ENCODE measurements at places on chromosomes 3 and 15. TPM values are rescaled to one million over a fixed set of nuclear protein-coding genes. Genes with fewer than 3 reads are reported as not detected.
A peak's percentile ranks its signal among the peaks of the same experiment; 100 is the strongest.

GLDN gene
- 7.3 TPM for total RNA-seq

ARF4 gene
- 120 TPM for total RNA-seq

NPRL2 gene
- 17.4 TPM for total RNA-seq

EIF4A2 gene
- total RNA-seq: 592 TPM

BTLA gene
- total RNA-seq: 0.98 TPM

HAUS2 gene
- total RNA-seq: 42.1 TPM

LRTM1 gene
- total RNA-seq: not detected

PROS1 gene
- total RNA-seq: 74.4 TPM

DNA sequence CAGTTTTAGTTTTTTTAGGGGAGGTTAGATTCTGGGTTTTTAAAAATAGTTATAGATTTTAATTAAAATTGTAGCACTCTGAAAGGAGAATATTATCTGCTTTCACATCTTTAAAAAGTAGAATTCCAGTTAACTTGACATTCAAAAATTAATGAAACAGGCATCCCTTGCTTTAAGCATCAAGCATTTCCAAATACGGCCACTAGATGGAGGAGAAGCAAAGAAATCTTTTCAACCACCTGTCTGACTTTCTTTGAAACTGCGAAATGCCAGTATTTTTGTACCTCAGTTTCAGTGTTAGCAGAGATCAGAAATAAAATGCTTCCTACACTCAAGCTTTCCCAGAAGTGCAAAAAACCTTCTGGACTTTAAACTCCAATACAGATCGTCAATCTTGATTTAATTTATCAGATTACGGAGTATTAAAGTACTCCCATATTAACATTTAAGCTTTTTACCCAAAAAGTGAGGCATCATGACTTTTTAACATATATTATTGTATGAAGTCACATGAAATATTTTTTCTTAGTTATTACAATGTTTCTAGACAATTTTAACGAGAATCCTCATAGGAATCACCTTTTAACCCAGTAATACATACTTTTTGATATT is 153.3 kb downstream of the P3H2 start:
- no peaks in the 10 kb centered on the region for H3K4me1 ChIP-seq
- H3K27me3 ChIP-seq: no peaks in the 10 kb centered on the region
- DNase-seq: no peak
- no peak overlapping the region for H3K4me3 ChIP-seq
- no peak overlapping the region for H3K27ac ChIP-seq
- no peaks in the 10 kb centered on the region for H3K36me3 ChIP-seq

GRCh38 chr3:177465257-177465642 is 268.0 kb upstream of the TBL1XR1 start:
- H3K4me3 ChIP-seq: no peak overlapping the region
- no peak for DNase-seq
- H3K36me3 ChIP-seq: no peaks in the 10 kb centered on the region
- no peaks in the 10 kb centered on the region for H3K4me1 ChIP-seq
- no peak overlapping the region for H3K27ac ChIP-seq

DNA sequence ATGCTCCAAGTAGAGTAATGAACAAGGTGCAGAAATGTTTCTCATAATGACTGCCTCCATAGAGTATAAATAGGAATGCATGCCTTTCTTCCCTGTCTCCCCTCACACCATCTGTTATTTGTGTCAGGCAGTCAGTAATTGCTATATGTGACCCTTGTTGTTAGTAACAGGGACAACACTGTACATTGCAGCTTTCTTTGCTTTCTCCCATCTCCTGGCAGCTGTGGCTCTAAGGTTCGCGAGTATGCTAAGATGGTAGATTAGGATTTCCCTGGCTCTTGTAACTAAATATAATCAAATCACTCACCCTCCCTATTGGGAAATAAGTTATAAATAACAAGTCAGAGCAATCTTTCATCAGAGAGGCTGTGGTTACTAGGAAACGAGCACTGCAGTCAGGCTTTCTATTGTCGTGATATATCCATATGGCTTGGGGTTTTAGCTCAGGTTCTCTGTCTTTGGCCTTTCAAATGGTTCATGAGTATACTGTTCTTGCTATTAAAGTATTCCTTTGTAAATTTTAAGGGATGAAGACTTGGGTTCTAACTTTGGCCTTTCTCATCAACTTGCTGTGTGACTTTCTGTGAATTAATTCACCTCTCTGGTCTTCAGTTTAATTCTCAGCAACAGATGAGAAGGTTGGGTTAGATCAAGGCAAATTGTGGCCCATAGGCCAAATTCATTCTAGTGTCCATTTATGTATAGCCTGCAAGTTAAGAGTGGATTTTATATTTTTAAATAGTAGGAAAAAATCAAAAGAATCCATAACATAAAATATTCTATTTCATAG is 8.1 kb upstream of the MINDY4B start:
- H3K27ac ChIP-seq: no peak overlapping the region
- no peaks in the 10 kb centered on the region for H3K36me3 ChIP-seq
- no peak for DNase-seq

DNA sequence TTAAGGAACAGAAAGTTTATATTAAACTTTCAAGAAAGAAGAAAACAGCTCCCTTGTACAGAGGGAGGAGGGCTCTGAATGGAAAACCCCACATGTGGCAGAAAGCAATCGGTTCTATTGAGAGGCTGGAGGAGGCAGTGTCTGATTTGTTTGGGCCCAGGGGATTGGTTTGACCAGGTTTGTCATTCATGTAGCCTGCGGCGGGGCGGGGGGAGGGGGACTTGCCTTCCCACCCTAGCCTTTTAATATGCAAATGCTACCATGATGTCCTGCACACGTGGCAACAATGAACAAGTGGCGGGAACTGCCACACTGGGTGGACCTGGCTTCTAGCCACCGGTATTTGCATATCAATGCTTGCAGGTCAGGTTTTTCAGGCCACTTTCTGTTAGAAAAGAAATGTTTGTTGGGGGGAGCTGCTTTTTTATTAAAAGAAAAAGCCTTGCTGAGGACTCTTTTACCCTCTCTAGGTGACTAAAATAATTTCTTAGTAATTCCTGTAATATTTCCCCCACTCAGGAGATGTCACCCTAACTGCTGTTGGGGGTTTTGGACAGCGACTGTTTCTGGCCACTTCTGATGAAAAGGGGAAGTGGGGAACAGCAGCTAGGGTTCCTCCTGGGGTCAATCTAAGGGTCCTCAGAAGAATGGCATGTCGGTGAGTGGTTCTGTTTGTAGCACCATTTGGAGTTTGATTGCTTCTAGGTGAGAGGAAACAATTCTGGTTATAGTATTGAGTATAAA is 691.2 kb downstream of the TBL1XR1 start:
- no peak overlapping the region for H3K27ac ChIP-seq
- no peak for DNase-seq
- no peaks in the 10 kb centered on the region for H3K36me3 ChIP-seq
- H3K4me1 ChIP-seq: no peaks in the 10 kb centered on the region
- no peak overlapping the region for H3K4me3 ChIP-seq

DNA sequence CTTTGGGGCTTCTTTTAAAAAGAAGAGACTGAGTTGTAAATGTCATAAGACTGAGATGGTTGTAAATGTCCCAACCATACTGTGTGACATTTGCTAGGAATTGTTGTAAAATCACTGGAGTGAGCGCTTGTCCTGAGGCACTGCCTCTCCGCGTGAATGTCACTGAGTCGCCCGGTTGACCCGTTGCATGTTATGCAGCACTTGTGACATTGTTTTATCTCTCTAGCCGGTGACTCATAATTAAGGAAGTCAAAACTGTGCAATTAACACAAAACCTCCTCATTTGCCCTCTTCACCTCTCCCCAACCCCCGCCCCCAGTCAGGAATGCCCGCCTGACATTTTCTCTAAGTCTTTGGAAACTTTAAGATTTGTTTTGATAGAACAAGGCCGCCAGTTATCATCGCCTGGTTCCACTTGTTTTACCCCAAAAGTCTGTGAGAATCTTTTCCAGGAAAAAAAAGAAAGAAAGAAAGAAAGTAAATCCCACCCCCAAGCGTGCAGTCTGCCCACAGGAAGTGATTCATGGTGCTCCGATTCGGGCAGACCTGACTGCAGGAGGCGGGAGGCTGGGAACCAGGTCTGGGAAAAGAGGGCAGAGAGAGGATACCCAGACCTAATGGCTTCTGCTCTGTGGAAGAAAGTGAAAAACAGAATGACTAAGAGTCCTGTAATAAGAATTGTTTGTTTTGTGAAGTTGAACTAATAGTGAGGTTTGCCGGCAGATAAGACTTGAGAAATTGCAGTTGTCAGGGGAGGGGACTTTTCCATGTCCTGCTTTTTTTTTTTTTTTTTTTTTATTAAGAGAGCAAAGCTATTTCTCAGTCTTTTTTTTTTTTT is 84.8 kb downstream of the SMAD3 start:
- DNase-seq: no peak

DNA sequence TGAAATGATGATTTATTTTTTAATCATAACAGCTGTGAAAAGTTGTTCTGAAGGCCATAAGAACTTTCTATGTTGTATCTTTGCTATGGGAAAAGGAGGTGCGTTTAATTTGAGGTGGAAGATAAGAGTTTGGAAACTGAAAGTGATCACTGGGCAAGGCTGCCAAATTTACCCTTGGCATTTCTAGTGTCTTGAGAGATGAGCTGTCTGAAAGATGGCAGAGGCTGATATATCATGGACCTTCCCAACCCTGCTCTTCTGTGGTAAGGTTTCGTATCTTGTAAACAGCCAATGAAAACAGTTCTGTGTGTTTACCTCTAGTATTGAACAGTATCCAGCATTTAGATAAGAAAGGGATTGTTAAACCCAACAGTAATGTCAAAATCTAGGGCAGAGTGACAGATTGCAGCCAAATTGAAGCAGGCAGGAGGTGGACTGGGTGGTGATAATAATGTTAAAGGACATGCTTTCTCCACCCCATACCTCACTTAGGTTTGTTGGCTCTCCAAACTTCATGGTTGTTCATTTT is 15.8 kb upstream of the NFKBIZ start:
- H3K27ac ChIP-seq: no peak overlapping the region
- H3K4me1 ChIP-seq: peaks cover 8% of the 10 kb centered on the region
- no peak for DNase-seq
- no peaks in the 10 kb centered on the region for H3K27me3 ChIP-seq

GRCh38 chr3:54134155-54134554 is 11.8 kb downstream of the CACNA2D3 start:
- H3K4me1 ChIP-seq: no peaks in the 10 kb centered on the region
- no peak for DNase-seq
- no peaks in the 10 kb centered on the region for H3K36me3 ChIP-seq
- H3K27ac ChIP-seq: no peak overlapping the region

GRCh38 chr15:68203486-68203885 is 1.6 kb downstream of the CALML4 start:
- no peak overlapping the region for H3K27ac ChIP-seq
- H3K27me3 ChIP-seq: no peaks in the 10 kb centered on the region
- DNase-seq: no peak

GRCh38 chr3:30112902-30113484 is 493.4 kb upstream of the TGFBR2 start:
- no peak for DNase-seq
- H3K36me3 ChIP-seq: no peaks in the 10 kb centered on the region
- no peak overlapping the region for H3K4me3 ChIP-seq
- no peak overlapping the region for H3K27ac ChIP-seq
- H3K4me1 ChIP-seq: no peaks in the 10 kb centered on the region

DNA sequence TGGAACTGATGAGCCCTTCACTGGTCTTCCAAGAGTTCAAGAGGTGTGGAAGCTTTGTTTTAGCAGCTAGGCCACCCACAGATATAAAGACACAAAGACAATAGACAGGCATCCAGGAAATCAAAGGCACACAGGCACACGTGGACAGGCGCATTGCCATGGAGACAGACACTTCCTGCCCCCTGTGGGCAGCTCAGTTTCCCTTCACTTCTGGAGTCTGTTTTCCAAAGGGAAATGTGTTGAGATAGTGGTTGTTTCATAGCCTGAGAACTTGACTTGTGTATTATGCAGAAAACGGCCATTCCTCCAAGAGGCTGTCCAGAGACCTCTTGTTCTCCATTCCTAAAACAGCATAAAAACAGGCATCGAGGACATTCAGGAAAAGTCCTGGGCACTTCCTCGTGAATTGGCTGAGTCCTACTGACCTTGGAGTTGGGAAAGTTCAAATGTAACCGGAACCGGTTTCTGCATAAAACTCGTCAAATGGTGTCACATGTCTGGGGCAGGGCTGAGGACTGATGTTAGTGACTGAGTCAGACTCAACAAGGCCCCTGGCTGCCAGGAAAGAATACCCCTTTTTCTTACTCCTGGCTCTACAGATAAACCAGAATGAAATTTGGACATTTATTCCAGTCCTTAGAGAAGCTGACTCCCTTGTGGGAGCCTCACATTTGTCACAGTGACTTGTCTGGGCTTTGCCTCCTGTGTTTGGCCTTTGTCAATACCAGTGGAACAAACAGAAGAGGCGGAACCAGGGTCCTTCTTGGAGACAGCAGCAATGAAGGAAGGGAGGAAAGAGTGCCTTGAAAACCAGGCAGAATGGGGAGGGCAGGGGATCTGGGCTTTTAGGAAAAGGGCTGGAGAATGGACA is 1.3 kb downstream of the ALPK3 start:
- H3K4me1 ChIP-seq: no peaks in the 10 kb centered on the region
- DNase-seq: no peak
- peak overlapping the region; percentile 45 for H3K27ac ChIP-seq
- H3K36me3 ChIP-seq: no peaks in the 10 kb centered on the region
- H3K4me3 ChIP-seq: no peak overlapping the region

- no peaks in the 10 kb centered on the region for H3K36me3 ChIP-seq
- no peaks in the 10 kb centered on the region for H3K4me1 ChIP-seq
- H3K27me3 ChIP-seq: peaks cover 100% of the 10 kb centered on the region
Measured at GRCh38 chr3:147393943-147394883, 12.1 kb downstream of the ZIC4 start.

DNA sequence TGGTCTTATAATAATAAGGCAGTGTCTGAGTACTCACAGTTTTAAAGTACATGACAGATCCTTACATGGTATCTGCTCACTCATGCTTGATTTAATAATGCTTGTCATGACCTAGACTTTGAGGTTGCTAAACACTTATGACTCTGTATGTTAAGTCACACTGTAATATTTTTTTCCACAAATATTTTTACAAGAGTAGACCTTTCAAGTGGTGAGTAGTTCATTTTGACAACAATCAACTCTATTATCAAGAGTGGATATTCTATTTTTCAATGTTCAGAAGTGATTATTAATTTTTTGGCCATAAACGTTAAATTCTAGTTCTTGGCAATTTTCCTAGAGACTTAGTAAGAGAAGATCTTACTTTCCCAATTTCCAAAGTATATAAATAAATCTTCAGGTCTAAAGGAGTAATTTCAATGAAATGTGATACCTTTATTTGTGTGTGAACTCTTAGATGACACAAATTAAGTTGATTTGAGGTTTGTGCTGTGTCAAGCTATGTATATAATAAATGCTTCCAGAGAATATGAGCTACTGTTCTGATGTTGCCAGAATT is 104.5 kb downstream of the NLGN1 start:
- H3K4me1 ChIP-seq: no peaks in the 10 kb centered on the region
- no peak overlapping the region for H3K4me3 ChIP-seq
- H3K27ac ChIP-seq: no peak overlapping the region
- DNase-seq: no peak
- no peaks in the 10 kb centered on the region for H3K27me3 ChIP-seq
- H3K36me3 ChIP-seq: no peaks in the 10 kb centered on the region

- H3K4me3 ChIP-seq: peak overlapping the region; percentile 43
- H3K36me3 ChIP-seq: no peaks in the 10 kb centered on the region
- H3K4me1 ChIP-seq: peaks cover 4% of the 10 kb centered on the region
- DNase-seq: no peak
- H3K27me3 ChIP-seq: no peaks in the 10 kb centered on the region
Measured at GRCh38 chr3:65597952-65598413, 440.7 kb downstream of the MAGI1 start.
